ENCODE measurements at places on chromosomes 1 and 21.
A peak's percentile ranks its signal among the peaks of the same experiment; 100 is the strongest.

DNA sequence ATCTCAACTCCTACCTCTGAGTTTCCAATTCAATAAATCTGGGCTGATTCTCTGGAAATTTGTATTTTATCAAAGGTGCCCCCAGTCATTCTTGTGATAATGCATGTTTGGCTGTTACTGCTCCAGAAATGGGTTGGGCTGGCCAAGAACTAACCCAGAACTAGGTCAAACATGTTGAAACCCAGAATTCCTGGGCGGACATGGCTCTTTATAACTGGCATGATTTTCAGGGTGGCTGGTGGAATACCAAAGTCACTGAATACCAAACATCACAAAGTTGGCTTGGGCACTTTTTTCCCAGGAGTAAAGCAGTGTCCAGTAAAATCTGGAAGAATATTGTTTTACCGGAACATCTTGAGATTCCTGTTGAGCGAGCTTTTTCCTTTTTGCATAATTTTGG is 89.4 kb upstream of the S1PR1 start:
- no peak for DNase-seq

- no peak for DNase-seq
Measured at GRCh38 chr1:232045139-232045994, 418.8 kb downstream of the DISC1 start.

GRCh38 chr1:49333906-49334305 is 557.2 kb upstream of the BEND5 start:
- DNase-seq = no peak

GRCh38 chr1:50156241-50157010 is 47.7 kb downstream of the ELAVL4 start:
- DNase-seq = no peak

GRCh38 chr1:172338295-172338735 is 82.2 kb upstream of the C1orf105 start:
- DNase-seq = no peak

- DNase-seq = no peak
Measured at GRCh38 chr1:233598891-233599541, 14.9 kb upstream of the KCNK1 start.

- no peak for DNase-seq
Measured at GRCh38 chr1:240619906-240620621, 8.1 kb upstream of the GREM2 start.

GRCh38 chr1:3669971-3670431 is 17.7 kb downstream of the TP73 start:
- DNase-seq = no peak

GRCh38 chr1:110133436-110133835 is 16.9 kb upstream of the SLC6A17 start:
- no peak for DNase-seq

DNA sequence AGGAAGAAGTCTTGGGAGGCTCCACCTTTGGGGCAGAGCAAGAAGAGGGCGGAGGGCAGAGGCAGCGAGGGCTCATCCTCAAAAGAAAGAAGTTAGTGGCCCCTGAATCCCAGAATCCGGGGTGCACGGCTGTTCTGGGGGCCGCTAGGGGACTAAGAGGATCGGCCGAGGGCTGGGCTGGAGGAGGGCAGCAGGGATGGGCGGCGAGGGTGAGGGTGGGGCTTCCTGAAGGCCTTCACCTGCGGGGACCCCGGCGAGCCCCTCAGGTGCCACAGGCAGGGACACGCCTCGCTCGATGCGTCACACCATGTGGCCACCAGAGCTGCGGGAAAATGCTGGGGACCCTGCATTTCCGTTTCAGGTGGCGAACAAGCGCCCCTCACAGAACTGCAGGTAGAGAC is 23.9 kb downstream of the COL6A1 start:
- DNase-seq = no peak

GRCh38 chr1:109828756-109829505 is 65.2 kb upstream of the EPS8L3 start:
- no peak for DNase-seq

GRCh38 chr1:17287130-17287776 is 20.7 kb upstream of the PADI4 start:
- DNase-seq = peak; percentile 66

DNA sequence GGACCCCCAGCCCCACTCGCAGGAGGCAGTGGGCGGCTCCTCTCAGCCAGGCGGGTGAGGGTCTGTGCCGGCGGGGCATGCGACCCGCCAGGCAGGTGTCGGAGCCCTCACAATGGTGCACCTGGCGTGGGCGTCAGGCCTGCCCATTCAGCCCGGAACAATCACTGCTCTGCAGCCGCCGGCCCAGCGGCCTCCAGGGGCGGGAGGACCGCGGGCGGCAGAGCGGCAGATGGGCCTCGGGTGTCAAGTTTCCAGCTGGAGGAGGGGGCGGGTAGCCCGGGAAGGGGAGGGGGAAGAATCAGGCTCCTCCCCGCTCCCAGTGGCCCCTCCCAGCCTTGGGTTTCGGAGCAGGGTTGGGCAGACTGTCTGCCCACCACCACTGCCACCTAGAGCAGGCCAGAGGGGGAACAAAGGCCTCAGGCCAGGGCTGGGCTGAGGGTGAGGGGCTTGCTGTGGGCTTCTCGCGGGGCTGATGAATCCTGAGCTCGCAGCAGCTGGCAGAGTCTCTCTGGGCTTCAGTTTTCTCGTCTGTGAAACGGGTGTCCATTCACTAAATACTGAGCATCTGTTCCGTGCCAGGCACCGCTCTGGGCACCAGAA is 39.5 kb upstream of the CASZ1 start:
- peak; percentile 95 for DNase-seq

- no peak for DNase-seq
Measured at GRCh38 chr1:42944246-42944928, 14.3 kb downstream of the SLC2A1 start.

DNA sequence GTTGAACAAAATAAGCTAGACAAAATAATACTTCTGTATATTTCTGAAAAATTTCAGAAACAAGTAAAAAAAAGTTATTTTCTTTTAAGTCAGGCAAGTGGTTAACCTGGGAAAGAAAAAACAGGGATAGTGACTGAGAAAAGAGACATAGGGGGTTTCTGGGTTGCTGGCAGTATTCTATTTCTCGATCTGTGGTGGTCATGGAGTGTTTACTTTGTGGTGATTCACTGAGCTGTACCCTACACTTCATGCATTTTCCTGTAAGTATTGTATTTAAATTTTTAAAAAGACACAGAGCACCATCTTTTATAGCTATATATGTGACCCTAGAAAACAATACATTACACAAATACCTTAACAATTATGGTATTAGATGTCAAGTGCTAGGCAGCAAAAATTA is 58.2 kb downstream of the ZNF644 start:
- DNase-seq = no peak

- DNase-seq = no peak
Measured at GRCh38 chr1:46174448-46175231, at the start of gene TSPAN1. TSPAN1 (plus strand) TSS chr1:46175087; CDS start chr1:46181108, 6,021 bp downstream.

DNA sequence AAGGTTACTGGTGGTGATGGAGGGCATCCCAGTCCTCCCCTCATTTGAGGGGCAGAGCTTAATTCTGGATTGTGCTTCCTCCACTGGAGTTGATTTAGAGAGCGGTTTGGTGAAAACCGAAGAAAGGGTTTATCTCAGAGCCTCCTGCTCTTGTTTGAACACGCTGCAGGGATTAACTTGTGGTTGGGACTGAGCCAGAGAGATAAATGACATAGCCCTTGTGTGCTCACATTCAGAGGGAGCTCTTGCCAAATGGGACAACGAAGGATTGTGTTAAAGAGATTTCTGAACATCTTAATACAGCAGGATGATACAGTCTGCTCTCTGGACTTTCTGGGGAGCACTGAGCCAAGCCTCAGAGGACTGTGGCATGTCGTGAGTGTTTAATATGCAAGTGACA is 308.2 kb downstream of the DISC1 start:
- DNase-seq = no peak

GRCh38 chr1:64330839-64331238 is 127.4 kb downstream of the UBE2U start:
- DNase-seq = no peak

GRCh38 chr1:2336499-2336898 is 54.9 kb downstream of the MORN1 start:
- no peak for DNase-seq

- DNase-seq = no peak
Measured at GRCh38 chr1:169483500-169483966, 2.2 kb downstream of the SLC19A2 start.

- no peak for DNase-seq
Measured at GRCh38 chr21:45515241-45516061, 26.8 kb downstream of the SLC19A1 start.

GRCh38 chr1:90143591-90143990 is 148.7 kb downstream of the ZNF326 start:
- DNase-seq = no peak

DNA sequence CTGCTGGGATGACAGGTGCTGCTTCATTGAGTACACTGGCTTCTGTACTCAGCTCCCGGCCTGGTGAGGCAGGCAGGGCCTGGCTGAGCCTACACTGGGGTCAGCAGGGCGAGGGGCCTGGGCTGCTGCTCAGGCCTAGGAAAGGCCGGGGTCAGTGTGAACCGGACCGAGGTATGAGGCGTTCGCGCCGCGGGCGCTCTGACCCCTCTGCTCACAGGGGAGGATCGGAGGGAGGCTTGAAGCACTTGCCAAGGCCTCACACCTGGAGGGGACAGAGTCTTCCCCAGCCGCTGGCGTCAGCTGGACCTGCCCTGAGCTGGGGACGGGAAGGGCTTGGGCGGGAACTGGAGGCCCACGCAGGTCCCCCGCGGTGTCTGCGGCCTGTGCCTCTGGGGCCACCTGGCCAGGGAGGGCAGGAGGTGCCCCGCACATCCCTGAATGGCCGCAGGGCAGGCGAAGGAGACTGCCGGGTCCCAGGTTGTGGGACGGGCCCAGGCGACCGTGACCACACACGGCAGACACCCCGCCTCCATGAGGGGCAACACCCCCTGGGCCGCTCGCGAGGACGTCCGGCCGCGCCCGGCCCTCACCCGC is 466 bp downstream of the PEX10 start:
- DNase-seq = no peak

- no peak for DNase-seq
Measured at GRCh38 chr1:99590578-99591209, 55.2 kb upstream of the PALMD start.

DNA sequence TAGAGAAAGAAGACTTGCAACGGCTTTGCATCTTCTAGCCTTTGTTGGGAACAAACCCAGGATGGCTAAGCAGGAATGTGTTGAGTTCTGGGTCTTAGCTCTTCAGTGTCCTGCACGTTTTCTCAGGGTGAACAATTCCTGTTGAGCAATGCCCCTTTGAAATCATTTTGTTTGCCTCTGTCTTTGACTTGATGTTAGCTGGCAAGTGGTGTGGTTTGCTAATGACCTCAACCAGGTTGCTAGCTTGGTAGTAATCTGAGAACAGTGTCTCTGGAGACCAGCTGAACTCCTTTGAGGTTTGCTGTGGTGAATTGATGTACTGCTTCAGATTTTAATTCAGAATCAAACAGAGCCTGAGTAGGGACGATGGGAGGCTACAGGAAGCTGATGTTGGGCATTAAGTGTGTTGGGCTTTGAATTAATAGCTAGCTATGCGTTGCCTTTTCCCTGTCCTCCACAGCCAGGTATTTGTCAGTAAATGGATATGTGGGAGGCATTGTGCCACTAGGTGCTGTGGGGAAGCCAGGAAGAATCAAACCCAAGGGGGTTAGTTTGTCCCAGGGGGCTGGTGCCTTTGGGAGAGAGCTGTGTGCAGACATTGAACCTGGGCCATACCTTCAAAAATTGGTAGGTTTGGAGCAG is 23.3 kb upstream of the SRSF10 start:
- peak; percentile 48 for DNase-seq

DNA sequence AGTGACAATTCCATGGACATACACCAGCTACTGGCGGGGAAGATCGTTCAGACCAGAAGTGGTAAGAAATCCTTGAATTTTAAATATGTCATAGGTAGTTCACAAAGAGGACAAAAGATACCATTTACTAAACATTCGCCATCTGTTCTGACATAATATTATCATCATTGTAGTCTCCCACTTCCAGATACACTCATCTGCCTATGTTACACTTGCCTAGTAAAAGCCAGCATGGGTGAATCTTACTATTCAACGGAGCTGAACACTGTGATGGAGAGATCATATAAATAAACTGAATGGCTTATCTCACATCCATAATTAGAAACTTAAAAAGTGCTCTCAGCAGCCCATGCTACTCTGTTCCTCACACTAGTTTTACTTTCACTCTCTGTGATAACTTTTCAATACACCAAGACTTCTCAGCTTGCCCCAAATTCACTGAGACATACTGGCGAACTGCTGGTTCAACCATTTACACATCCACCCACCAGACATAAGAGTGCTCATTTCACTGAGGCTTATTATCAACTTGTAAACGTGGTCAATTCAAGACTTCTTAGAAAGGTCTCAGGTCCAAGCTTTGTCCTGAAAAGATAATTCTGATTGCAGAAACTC is 463 bp upstream of the PRRC2C start:
- peak; percentile 11 for DNase-seq

DNA sequence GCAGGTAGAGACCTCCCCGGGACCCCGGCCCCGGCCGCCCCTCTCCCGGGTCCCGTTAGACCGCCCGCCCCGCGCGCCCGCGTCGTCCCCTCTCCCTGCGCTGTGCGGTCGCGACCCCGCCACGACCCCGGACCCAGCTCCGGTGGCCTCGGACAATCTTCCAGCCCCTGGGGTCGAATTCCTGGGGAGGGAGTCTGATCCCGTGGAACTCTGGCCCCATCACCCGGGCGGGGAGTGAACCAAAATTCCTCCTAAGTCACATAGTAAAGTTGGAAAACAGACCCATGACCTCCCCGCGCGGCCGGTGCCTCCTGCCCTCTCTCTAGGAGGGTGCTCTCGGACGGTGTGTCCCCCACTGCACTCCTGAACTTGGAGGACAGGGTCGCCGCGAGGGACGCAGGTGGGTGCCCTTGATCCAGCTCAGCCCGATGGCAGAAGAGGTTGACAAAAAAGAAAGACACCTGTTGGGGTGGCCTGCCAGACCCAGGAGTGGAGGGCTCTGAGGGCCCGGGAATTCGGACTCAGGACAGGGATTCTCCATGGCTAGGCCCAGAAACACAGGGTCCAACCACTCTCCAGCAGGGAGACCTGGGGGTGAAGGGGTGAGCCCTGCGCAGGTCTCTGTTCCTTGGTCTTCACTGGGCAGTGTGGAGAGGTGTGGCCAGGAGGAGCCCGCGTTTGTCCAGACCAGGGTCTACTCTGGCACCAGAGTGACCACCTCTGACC is 451 bp downstream of the ADAMTSL4 start:
- no peak for DNase-seq

GRCh38 chr1:109877317-109877771 is 33.3 kb upstream of the CSF1 start:
- peak; percentile 84 for DNase-seq

GRCh38 chr1:107529511-107530149 is 388.8 kb downstream of the NTNG1 start:
- DNase-seq = peak; percentile 57

GRCh38 chr1:215992620-215993019 is 425.5 kb downstream of the KCTD3 start:
- peak; percentile 21 for DNase-seq

GRCh38 chr1:211381481-211382181 is 55.0 kb downstream of the TRAF5 start:
- no peak for DNase-seq

All from urothelium cell line (cell line).